Left hindlimb (tissue), 1 donor: ENCODE measurements at places on chromosomes 4 and X.

DNA sequence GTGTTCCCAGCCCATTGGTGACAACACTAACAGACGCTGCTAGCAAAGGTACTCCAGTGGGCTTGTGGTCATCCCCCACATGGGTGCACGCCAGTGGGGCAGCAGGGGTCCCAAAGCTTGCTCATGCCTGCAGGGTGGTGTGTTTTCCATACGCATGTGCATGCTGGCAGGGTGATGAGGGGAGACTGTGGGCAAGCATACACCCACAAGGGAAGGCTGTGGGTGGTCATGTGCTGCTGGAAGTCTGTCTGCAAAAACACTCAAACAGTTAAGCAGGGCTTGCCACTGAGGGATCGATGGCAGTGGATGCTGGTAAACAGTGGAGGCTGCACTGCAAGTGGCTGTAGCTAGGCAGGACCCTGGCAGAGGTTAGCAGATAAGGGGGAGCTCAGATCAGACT, 79.9 kb downstream of the FAAH2 start:
- DNase-seq = no peak

- no peak for DNase-seq
Measured at GRCh38 chrX:110277609-110278008, 40.3 kb downstream of the AMMECR1 start.

DNA sequence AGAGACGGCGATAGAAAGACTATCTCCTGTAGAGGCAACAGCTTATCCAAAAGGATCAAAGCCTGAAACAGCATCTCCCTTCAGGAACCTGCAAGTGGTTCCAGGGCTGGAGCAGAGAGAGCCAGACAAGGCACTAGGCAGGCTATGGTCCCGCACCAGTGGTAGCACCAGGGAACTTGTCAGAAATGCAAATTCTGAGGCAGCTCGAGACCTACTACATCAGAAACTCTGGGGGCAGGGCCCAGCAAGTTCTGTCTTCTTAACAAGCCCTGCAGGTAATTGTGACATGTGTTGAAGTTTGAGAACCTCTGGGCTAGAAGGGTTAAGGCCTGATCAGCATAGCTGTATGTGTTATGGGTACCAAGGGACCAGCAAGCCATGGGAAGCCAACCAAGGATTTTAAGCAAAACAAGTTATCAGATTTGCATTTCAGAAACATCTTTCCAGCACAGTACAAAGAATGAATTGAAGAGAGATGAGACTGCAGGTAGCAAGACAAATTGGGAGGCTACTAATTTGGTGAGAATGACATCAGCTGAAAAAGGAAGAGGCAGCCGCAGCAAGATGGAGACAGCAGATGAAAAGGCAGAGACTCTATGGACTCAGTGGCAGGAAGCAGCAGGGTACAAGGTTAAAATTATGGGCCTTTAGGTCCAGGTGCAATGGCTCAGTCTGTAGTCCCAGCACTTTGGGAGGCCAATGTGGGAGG, 139.7 kb downstream of the TSPAN5 start:
- no peak for DNase-seq

GRCh38 chrX:137428221-137428661, 137.7 kb upstream of the ZIC3 start:
- peak; percentile 36 for DNase-seq

DNA sequence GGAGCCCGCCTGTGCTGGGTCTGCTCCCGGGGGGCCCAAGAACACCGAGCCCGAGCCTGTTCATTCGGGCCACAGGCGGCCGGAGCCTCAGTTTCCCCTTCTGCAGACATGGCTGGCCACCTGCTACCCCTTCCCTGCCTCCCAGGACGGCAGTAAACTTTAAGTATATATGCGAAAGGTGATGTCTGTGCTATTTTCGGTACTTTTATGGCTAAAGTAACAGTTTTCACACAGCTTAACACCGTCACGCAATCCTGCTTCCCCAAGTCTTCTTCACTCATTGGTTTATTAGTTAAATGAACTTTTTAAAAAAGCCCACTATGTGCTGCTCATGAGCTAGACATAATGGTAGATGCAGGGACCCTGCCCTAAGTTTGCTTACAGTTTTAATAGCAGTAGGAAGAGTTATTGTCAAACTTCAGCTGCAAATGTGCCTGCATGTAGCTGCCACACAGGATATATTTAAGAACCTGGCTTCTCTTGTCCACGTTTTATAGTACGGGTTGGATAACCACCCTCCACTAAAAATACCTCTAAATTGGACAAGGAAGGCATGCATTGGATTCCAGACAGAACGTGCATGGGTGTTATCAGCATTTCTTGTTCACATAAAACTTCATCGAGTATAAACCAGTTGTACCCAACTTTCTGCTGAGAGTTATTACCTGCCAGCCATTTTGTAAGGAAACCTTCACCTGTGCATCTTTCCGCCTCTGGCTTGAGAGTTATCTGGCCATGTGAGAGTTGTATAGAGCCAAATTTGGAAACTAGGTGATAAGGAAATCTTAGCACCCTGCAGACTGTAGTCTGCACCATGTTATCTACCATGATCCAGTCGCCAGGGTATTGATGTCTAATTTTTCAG, 741 bp downstream of the ANAPC4 start:
- DNase-seq = no peak

DNA sequence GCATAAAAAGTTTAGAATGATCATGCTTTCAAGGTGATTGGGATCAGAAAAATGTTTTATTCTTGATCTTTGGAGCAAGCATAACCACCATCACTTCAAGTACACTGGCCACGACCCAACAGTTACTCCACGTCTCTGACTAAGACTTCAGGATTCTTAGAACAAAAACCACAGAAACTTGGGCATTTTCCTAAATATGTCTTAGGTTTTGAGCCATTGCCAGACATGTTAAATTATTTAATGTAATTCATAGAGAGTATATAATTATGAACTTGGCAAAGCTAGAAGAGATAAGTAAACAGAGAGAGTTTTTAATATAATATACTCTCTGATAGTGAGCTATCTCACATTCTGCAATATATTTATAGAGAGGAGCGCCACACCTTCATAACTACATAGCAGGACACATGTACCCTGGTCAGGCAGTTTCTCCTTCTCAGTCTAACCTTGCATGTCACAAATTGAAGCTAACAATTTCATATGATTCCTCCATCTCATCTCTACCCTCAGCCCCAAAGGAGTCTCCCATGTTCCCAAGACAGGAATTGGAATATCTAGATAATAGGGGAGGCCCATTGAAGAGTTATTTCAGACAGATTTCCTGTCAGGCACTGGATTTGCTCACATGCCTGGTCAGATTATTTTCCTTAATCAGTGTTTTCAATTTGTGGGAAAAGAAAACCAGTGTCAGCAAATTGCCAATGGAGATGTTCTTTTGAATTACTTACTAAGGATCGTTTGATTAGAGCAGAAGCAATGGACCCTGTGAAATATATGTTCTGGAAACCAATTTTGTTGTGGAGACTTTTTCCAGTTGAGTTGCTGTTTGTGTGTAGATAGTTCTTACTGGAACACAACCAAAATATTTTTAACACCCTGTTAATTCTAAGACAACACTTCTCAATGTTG, 61.7 kb upstream of the GUCY1A1 start:
- no peak for DNase-seq

DNA sequence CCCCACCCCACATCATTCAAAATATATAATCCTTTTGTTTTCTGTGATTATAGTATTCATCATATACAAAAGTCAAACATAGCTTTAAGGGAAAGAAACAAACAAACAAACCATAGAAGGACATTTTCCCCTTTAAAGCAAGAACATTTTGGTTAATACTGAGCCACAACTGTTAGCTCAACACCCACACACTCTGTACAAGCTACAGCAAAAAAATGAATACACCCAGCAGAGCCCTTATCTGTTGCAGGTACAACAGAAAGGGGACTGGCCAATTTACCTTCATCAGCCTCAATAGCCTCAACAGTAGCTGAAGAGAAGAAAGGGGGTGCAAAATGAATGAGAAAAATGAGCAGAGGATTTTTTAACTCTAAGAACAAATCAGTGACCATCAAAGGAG, 318.4 kb downstream of the PPP3CA start:
- no peak for DNase-seq

DNA sequence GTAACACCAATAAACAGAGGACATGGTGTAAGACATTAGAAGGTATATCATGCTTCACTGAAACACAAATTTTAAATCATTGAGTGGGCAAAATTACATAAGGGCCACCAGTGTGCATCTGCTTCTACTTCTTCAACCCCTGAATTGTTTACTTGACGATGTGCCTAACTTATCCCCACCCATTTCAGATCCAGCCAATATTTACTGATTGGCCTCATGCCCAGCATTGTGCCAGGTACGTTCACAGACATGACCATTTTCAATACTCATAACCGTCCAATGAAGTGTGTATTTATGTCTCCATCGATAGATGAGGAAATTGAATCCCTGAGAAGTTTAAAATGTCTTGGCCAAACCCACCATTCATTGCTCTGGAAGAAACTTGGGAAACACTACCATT, 208.3 kb upstream of the MID1 start:
- DNase-seq = no peak

DNA sequence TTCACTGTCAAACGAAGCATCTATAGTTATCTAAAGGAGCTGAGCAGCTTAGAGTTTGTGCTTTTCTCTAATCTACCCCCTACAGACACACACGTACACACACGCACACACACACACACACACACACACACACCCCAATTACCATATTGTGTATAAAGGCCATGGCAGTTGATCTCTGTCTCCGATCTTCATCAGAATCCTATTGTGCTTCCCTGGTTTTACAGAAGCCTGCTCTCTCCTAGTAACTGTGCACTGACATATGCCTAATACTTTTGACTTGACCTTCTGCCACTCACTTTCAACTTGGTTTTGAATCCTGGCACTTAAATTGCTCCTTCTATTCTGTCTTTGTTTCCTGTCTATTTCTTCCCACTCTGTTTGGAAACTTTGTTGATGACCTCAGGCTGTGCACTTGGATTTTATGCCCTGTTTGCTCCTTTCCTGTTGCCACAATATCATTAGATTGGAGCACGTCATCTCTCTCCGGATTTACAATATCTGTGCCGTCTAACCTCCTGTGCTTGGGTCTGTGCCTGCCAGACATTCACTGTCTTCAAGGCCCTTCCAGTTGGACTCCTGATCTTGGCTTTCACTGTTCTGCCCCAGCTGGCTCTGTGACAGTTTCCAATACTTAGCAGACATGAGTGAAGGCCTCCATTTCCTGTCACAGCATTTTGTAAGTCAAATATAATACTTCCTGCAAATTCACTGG, 928.1 kb downstream of the FAT4 start:
- peak; percentile 45 for DNase-seq

GRCh38 chr4:145882604-145883003, 56.0 kb downstream of the ZNF827 start:
- no peak for DNase-seq

GRCh38 chr4:146236216-146236615, 21.9 kb downstream of the REELD1 start:
- DNase-seq = no peak

DNA sequence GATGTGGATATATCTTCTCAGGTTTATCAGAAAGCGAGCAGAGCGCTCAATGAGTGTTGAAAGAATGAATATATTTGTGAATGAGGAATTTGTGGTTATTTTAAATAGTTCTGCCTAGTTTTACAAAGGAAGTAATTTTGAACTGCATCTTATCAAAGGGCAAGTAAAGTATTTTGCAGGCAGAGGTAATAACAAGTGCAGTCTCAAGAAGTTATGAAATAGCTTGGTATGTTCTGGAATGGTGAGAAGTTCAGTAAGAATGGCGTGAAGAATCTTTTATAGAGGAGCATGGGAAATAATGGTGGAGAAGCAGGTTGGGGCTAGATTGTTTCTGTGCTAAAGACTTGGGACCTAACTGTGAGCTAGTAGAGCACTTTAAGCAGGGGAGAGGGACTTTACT, 10.9 kb downstream of the TMA16 start:
- DNase-seq = no peak
